ENCODE measurements at places on chromosomes 7 and 10.

DNA sequence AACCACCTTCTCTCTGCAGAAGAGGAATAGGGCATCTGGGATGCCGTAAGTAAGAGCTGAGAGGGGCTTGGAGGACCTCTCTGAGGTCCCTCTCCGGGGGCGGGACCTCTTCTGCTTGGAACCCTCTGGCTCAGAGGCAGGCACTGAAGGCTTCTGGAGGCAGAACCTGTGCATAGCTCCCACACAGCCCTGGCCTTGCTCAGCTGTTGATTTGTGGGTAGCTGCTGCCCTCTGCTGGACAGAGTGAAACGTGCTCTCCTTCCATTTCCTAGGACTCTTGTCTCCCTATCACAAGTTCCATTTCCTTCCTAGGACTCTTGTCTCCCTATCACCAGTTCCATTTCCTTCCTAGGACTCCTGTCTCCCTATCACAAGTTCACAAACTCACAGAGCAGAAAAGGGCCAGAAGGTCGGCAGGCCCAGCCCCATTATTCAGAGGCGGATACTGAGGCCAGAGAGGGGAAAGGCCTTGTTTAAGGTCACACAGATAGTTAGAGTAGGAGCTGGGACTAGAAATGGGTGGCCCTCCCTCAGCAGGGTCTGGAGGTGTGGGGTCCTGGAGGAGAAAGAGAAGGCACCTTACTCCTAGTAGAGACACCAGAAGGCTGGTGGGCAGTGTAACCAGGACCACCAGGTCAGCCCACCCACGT lies 30.3 kb upstream of the GARS1 start:
- DNase-seq, result peak; percentile 73

GRCh38 chr10:100184840-100185239 lies 989 bp downstream of the ERLIN1 start:
- DNase-seq, result peak; percentile 2

- DNase-seq, result no peak
These were observed 82.8 kb upstream of the VIPR2 start for GRCh38 chr7:159227433-159227832.

- no peak for DNase-seq
These were observed 1.6 kb downstream of the FOXL3 start for GRCh38 chr7:291373-292092.

DNA sequence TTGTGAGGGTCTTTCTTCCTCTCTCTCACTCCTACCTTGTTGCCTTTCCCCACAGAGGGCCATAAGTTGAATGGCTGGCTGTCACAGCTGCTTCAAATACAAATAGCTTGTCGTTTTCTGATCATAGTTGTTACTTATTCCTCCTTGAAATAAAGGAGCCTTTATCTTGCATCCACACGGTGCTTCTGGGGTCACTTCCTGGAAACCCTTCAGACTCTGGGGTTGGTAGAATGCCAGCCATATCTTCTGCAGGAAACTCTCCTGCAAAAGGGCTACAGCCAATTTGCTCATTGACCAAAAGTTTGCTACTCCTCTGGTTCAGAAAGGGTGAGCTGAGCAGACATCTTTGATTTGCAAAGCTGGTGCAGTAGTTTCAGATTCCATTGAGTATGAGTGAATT lies 70.4 kb downstream of the FAM185A start:
- no peak for DNase-seq

GRCh38 chr7:47478017-47478344 lies 103.9 kb downstream of the TNS3 start:
- no peak for DNase-seq

GRCh38 chr7:140923358-140924006 lies 1.2 kb downstream of the BRAF start:
- peak; percentile 60 for DNase-seq

Measured in skin of body (tissue), 3 donors.